NK-92 treated with Interleukin-12 subunit alpha and Interleukin-12 subunit beta, amount 100 ng/mL, for 24 hours (cell line): ENCODE measurements at places on chromosomes 1 and 21.

- DNase-seq, result no peak
Observed at GRCh38 chr1:224635356-224635755, 19.2 kb downstream of the CNIH3 start.

DNA sequence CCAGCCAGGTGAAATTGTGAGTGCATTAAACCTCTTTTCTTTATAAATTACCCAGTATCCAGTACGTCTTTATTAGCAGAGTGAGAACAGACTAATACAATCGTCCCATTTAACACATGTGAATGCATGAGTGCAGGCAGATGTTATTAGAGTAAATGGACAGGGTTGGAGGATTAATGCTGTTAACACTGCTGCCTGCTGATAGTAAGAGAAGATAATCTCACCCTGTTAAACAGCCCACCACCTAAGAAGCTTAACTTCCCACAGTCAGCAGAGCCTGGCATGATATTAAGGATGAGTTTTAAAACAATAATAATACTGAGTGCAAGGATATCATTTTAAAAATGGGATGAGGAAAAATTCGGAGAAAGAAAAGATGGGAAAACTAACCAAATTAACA lies 181.4 kb upstream of the LHX8 start:
- no peak for DNase-seq

- DNase-seq, result no peak
Observed at GRCh38 chr1:231183639-231184590, 22.1 kb downstream of the TRIM67 start.

- DNase-seq, result no peak
Observed at GRCh38 chr21:41407541-41408460, 18.2 kb upstream of the MX1 start.

DNA sequence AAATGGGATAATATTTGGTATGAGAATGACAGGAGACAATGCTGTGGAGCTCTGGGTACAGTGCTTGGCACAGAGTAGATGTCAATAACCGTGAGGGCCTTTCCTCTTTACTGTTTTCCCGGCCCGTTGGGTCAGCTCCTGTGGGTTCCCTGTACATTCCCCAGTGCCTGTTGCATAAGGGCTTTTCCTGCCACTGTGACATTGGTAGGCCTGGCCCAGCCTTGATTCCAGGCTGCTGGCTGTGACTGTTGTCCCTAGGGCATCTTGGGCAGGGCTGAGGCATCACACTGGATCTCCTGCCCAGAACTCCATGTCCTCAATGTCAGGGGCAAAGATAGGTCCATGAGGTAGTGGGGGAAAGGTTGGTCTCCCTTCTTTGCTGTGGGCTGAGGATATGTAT lies 25.8 kb upstream of the MYCL start:
- no peak for DNase-seq

- no peak for DNase-seq
Observed at GRCh38 chr1:84736944-84737343, 46.7 kb upstream of the SSX2IP start.

DNA sequence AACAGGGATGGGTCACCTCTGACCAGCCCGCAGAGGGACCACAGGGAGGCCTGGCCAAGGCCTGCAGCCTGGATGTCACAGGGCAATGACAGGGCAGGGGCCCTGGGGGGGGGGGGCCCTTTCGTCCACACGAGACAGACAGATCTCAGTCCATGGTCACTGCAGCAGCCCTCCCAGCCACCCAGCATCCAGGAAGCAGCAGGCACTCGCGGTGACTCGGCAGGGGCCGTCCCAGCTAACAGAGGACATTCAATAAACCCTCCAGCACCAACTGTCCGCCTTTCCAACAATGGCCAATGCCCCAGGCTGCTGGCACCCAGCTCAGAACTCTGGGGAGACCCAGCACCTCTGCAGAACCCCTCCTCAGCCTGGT lies 32.9 kb downstream of the MEGF6 start:
- DNase-seq, result no peak

DNA sequence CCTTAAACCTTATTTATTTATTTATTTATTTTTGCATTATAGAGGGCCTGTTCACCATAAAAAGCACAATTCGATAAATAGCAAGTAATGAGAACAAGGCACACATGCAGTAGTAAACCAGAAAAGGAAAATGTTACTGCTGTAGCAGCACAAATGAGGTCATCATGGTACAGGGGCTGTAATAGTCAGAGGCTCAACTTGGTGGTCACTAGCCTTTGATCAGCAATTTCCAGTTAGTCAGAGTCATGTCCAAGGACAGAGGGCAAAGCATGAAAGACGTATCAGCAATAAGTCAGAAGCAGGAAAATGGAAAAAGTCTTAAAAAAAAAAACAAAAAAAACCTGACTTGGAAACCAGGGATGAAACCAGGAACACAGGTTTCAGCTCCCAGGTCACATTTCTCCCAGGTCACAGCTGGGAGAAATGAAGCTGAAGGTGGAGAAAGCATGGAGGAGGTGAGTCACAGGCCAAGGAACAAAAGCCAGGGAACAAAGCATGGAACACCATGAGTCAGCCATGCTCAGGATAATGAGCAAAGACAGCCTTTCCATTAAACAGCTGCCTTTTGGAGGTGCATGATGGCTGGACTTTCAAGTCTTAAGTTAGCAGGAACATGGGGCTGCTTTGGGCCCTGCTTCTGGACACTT lies 556.3 kb downstream of the LTN1 start:
- no peak for DNase-seq

GRCh38 chr1:57473448-57473847 lies 49.6 kb upstream of the DAB1 start:
- DNase-seq, result no peak

- peak; percentile 72 for DNase-seq
Observed at GRCh38 chr1:87331365-87332241, 2.9 kb downstream of the LMO4 start.

DNA sequence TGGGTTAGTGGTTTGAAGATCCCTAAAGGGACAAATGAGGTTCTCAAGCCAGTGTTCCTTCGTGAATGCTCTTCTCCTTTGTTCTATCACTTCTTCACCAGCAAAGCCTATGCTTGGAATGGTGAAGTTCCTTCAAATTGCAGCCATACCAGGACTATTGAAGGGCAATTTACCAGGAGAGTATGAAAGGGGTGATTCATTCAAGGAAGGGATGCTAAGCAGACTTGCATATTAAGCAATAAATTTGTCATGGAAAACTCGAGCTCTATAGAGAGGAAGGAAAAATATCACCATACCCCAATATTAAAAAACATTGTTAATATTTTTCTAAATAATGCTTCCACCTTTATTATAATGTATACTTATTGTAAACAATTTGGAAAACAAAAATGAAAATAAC lies 9.3 kb upstream of the TSNAX start:
- DNase-seq, result no peak

DNA sequence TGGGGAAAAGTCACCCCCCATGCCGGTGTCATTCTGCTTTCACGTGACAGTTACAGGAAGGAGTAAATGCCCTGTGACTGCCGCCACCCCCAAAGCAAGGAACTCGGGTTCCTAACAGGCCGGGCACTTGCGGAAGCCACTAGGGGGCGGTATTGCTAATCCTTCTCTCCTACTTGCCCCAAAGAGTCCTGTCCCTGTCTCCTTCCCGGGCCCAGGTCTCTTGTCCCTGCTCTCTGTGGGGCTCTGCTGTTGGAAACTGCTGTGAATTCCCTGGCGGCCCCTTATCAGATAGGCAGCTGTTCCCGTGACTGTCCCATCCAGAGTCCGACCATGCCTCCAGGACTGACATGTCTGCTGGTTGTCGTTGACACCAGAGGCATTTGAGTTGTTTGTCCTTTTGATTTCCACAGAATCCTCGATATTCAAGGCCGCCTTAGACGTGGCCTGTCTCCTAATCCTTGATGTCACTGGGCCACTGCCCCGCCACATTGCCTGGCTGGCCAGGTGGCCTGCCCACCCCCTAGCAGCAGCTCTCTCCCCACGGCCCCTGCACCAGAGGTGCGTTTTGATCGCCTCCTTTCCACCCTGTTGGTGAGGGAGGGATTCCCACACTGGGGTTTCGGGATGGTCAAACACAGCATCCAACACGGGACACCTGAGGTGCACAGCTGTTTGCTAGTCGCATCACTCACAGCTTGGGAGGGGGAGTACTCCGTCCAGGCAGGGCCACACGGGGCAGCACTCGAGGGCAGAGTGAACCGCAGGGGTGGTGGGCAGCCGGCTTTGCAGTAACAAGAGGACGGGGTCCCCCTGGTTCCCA lies 37.3 kb downstream of the CHAF1B start:
- DNase-seq, result no peak

- DNase-seq, result no peak
Observed at GRCh38 chr1:71783071-71783470, 499.3 kb downstream of the NEGR1 start.

DNA sequence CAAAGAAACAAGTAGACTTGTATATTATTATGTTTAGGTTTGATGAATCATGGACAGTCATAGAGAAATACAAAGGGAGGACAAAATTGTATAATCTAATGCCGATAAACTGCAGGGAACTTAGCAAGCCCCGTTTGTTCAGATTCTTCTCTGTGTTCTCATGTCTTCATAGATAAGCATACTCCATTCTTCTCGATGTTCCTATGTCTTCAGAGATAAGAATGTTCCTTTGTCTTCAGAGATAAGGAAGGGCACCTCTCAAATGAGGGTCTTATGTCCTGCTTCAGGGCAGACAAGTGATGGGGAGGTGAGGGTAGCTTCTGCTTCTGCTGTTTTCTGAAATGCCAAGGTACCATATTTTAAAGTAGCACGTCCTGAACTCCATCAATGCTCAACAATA lies 19.7 kb upstream of the TADA1 start:
- no peak for DNase-seq

DNA sequence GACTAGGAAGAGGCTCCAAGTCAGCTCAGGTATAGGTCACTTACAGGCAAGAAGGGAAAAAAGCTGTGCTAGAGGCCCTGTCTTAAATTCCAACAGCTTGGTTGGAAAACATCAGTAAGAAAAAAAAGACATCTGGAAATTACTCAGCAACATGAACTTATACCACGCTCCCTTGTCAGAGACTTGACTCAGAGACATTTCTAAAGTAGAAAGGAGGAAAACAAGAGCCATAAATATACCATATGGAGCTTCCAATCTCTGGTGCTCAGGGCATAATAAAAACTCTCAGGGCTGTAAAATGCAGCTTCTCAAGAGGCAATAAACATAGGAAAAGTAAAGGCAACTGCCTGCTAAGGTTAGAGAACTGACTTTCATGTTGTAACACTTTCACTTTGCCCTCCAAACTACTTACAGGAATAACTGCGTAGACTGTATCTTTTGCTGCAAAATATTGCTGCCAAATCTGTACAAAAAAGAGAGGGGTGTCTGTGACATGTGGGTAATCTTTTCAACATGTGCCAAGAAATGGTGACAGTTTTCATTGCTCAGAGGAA lies 14.7 kb downstream of the ATPAF1 start:
- no peak for DNase-seq

GRCh38 chr1:98045767-98046641 lies 125.2 kb upstream of the DPYD start:
- DNase-seq, result no peak

GRCh38 chr21:41887667-41888066 lies 8.5 kb upstream of the PRDM15 start:
- DNase-seq, result no peak

DNA sequence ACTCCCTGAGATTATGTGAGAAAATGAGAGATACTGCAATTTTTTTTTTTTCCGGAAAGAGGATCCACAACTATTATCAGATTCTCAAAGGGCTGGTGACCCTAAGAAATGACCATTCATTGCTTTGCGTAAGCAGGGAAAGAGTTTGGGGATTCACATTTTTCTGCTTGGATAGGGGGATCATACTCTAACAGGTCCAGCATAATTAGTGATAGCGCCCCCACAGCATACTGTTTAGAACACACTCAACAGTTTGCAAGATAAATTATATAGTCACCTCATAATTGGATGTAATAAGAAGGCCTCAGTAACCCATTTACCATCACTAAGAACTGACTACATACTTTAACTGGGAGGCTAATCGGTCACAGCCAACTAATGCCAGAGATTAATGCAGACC lies 1.9 kb downstream of the CCT3 start:
- DNase-seq, result no peak
